Naive thymus-derived CD4-positive, alpha-beta T cell (primary cell): ENCODE measurements at places on chromosomes 12 and 14. TPM values are rescaled to one million over a fixed set of nuclear protein-coding genes. Genes with fewer than 3 reads are reported as not detected.

DNA sequence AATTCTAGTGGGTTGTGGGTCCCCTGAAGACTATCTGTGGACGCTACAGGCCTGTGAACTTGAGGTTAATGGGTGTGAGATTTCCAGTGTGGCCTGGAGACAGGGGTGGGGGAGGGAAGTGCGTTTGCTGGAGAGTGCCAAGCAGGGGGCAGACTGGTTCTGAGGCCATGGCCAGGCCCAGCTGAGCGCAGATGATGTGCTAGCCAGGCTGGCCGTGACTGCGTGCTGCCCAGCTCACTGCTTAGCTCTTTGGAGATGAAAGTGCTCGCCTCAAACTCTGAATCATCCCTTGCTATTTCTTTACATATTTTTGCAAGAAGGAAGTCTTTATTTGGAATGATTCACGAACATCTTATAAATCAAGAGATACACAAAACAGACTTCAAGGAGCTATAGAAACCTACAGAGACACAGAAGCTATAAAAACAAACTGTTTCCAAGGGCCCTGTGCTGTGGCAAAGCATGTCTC is 75.2 kb upstream of the PLEKHG3 start:
- DNase-seq, result no peak

DNA sequence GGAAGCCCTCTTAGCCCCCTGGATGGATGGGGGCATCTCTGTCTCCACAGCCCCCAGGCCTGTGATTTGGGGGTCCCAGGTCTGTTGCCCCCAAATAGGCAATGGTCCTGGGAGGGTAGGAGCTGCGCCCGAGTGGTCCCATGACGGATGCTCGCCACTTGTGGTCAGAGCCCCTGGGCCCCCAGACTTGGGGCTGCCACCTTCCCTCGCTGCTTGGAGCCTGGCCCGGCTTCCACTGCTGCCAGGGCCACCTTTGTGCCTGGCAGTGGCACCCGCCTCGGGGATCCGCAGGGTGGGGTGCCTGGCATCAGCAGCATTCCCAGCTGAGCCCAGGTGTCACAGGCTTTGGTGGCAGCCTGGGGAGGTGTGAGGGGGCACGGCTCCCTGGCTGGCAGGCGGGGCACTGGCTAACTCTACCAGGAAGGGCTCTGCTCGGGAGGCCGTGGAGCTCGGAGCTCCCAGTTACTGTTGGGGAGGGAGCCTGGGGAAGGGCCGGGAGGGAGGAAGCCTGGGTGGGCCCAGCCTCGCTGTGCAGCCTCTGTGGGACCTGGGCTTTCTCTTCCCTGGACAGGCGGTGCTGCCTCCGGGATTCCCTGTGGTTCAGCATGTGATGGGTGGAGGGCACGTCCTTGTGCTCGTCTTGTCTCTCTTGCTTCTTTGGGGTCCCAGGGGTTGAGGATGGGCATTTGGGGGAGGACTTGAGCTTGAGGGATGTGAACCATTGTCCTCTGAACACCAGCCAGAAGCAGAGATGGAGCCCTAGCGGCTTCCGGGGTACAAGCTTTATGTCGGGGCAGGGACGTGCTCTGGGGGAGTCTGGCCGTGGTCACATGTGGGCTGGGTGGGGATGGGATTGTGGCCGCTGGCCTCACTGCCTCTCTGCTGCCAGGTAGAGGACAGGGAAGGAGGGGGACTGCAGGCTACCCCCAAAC is 5.4 kb downstream of the KIF26A start:
- no peak for DNase-seq

DNA sequence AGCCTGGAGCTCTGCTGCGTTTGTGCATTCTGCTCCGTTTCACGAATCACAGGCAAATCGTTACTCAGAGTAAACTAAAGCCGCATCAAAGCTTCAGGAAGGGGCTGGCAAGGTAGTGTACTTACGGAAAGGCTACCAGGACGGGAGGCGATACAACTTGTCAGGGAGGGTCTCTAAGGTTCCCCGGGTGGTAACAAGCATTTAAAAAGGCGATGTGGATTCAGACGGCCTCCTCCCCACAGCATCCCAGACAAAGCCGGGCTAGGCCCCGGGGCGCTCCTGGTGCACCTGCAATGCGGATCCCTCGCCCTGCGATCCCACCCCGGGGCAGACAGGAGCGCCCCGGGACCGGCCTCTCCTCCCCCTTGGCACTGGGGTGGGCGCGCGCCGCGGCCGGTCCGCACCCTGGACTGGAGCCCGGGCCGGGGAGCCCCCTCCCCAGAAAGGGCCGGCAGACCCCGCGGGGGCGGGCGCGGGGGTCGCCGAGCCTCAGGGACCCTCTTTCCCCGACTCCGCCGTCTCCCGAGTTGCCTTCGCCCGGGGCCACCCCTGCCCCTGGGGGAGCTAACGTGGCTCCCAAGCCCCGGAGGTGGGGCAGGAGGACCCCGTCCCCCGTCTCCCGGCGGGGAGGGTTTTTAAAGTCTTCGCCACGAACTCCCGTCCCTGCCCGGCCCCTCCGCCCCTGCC is 718 bp downstream of the CCDC92 start:
- DNase-seq, result peak; percentile 49

DNA sequence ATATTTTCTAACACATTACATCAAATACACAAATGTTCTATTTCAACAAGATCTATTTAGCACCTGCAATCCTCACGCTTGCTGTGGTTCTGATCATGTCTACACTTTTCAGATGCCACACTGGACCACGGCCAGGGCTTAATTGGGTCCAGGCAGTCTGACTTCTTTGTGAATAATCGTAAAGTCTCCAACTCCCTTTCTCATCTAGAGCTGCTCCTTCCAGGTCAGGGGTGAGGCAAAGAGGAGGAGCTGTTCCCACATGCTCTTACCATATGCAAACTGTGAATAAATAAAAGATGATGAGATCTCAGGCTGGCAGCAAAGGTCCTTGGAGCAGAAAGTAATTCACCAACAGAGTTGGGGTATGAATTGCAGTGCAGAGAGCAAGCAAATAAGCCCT is 316.6 kb downstream of the GLT1D1 start:
- no peak for DNase-seq

DNA sequence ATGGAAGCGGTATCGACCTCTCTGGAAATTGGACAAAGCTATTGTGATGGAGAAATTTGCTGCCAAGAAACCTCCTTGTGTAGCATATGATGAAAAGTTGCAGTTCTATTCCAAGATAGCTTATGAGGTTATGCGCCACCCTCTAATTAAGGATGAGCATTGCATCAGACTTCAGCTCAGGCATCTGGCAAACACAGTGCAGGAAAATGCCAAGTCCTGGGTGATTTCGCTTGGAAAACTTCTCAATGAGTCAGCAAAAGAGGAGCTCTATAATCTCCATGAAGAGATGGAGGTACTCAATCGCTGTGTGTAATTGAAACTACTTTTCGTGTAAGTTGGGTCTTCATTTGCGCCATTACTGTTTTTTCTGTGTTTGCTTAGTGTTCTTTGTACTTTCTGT is 51.2 kb downstream of the DNAH10 start:
- DNase-seq, result no peak

Gene KRT71
- polyA plus RNA-seq, result not detected

- DNase-seq, result no peak
These were observed 79.7 kb downstream of the KSR2 start for GRCh38 chr12:117889098-117889497.

Gene BBOF1
- 4.8 TPM for polyA plus RNA-seq

Gene ANKLE2
- 34.3 TPM for polyA plus RNA-seq

GRCh38 chr14:23577710-23578392 is 739 bp downstream of the JPH4 start:
- no peak for DNase-seq

DNA sequence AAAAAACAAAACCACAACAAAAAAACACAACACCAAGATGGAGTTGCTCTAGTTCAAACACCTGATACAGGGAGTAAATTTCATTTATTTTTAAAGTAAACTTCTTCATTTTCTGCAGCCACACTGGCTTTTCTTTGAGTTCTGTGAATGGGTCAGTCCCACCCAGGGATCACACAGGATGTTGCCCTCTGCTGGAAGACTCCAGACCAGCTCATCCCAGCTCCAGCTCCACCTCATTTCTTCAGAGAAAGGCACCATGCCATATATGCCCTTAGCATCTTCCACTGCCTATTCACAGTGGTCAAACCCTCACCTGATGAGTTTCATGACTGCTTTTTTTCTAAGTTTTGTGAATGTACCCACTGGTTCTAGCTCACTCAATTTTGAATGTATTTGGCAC is 8.0 kb downstream of the GLIPR1 start:
- DNase-seq, result no peak

Gene MRPL51
- 220 TPM for polyA plus RNA-seq

DNA sequence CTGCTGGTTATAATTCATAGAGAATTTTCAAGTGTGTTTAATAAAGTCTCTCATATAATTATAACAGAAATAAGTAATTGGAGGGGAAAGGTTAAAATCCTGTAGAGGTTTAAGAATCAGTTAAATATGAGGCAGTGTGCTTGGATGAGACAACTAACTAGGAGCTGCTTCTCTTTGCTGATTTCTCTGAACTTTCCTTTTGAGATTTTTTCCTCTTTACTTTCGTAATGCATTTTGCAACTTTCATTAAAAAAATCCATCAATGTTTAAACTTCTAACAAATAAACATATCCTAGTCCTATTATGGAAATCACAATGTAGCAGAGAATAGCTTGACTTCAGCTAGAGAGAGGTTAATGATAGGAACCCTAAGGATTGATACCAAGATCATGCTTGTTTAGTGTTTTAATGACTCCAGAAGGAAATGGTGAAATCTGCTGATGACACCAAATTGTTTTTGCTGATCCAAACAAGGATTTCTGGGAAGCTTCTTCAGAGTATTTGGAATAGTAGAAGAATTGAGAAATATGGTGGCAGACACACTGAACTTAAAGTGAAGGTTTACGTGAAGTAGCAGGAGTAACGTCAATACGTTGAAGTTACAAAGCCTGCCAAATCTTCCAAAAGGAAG is 122.6 kb downstream of the RAD51B start:
- no peak for DNase-seq

- DNase-seq, result peak; percentile 39
These were observed 486 bp upstream of the AKT1 start for GRCh38 chr14:104795781-104796686.

Gene BCL7A
- polyA plus RNA-seq, result 4.0 TPM

Gene EID3
- 14.4 TPM for polyA plus RNA-seq
